WERI-Rb-1 (cell line): ENCODE measurements at places on chromosomes 2 and 18.
A peak's percentile ranks its signal among the peaks of the same experiment; 100 is the strongest.

GRCh38 chr2:110807522-110807921, 75.1 kb downstream of the ACOXL start:
- DNase-seq, result no peak

- DNase-seq, result no peak
Observed at GRCh38 chr2:216678098-216678465, 17.3 kb downstream of the IGFBP5 start.

- no peak for DNase-seq
Observed at GRCh38 chr2:118240276-118240675, 152.0 kb downstream of the INSIG2 start.

GRCh38 chr2:27752551-27753237, 18.8 kb upstream of the MRPL33 start:
- no peak for DNase-seq

DNA sequence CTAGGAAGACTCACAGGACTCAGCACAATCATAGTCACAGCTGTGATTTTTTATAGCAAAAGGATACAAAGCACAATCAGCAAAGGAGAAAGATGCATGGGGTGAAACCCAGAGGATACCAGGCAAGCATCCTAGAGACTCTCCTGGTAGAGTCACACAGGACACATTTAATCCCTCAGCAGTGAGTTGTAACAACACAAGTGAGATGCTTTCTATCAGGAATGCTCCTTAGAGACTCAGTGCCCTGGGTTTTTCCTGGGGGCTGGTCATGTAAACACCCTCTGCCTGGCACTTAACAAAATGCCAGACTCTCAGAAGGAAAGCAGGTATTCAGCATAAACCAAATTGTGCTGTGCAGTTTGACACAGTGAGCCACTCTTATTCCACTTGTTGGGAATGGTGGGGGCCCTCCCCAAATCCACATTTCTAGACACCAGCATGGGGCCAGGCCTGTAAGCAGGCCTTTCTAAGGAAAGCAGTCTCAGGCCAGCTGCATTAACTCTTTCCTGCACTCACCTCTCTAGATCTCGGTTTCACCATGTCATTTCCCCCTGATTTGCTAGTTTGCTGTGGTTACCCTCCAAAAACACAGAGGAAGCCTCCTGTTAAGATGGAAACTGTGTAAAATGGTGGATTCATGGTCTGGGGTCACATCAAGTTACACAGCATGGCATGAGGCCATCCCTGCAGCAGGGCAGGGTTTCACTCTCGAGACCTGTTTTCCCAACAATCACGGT, 16.9 kb upstream of the RNU4ATAC start:
- DNase-seq, result no peak

GRCh38 chr2:48461721-48462120, 68.2 kb upstream of the STON1 start:
- DNase-seq, result no peak

DNA sequence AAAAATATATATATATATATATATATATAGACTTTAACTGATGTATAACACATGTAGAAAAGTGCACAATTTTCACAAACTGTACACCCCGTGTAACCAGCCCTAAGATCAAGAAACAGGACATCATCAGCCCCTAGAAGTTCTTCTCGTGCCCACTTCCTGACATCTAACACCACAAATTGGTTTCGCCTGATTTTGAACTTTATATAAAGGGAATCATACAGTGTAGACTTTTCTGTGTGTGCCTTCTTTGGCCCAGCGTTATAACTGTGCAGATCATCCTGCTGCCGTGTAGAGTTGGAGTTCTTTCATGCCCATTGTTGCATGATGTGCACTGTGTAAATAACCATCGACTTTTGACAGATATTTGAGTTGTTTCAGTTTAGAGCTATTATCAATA, 41.0 kb downstream of the SMAD7 start:
- DNase-seq, result no peak

- DNase-seq, result no peak
Observed at GRCh38 chr2:224982910-224983711, 59.2 kb downstream of the DOCK10 start.

- peak; percentile 83 for DNase-seq
Observed at GRCh38 chr2:200812122-200813022, 662 bp downstream of the BZW1 start.

DNA sequence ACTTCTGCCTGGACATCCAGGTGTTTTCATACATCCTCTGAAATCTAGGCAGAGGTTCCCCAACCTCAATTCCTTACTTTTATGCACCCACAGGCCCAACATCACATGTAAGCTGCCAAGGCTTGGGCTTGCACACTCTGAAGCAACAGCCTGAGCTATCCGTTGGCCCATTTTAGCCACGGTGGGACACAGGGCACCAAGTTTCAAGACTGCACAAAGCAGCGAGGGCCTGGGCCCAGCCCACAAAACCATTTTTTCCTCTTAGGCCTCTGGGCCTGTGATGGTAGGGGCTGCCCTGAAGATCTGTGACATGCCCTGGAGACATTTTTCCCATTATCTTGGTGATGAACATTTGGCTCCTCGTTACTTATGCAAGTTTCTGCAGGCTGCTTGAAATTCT, 5.9 kb downstream of the C2orf69 start:
- no peak for DNase-seq

- no peak for DNase-seq
Observed at GRCh38 chr18:31573051-31573450, 18.6 kb upstream of the TTR start.

- DNase-seq, result no peak
Observed at GRCh38 chr2:169131587-169132512, 62.5 kb downstream of the DHRS9 start.

DNA sequence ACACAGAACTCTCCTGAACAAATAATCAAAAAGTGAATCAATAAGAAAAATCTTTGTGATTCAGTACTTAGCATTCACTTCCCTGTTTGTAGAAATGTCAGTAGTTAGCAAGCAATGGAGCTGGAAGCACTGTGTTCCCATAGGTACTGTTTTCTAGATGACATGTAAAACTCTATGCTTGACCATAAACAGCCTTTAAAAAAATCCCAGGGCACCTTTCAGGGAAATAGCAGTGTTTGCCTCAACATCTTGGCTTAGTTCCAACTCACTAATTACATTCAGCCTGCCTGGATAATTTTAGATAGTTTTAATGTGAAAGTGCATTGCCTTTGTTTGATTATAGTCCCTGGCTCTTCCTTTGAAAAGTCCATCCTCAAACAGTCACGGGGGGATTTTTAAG, 721.8 kb downstream of the ERBB4 start:
- DNase-seq, result no peak

GRCh38 chr2:8090748-8091700, 590.8 kb upstream of the ID2 start:
- peak; percentile 57 for DNase-seq

GRCh38 chr2:218286570-218287459, 5.5 kb downstream of the TMBIM1 start:
- peak; percentile 86 for DNase-seq

- no peak for DNase-seq
Observed at GRCh38 chr2:45218931-45219339, 209.7 kb upstream of the SIX2 start.

- no peak for DNase-seq
Observed at GRCh38 chr2:174691201-174691779, 73.0 kb downstream of the CHRNA1 start.

DNA sequence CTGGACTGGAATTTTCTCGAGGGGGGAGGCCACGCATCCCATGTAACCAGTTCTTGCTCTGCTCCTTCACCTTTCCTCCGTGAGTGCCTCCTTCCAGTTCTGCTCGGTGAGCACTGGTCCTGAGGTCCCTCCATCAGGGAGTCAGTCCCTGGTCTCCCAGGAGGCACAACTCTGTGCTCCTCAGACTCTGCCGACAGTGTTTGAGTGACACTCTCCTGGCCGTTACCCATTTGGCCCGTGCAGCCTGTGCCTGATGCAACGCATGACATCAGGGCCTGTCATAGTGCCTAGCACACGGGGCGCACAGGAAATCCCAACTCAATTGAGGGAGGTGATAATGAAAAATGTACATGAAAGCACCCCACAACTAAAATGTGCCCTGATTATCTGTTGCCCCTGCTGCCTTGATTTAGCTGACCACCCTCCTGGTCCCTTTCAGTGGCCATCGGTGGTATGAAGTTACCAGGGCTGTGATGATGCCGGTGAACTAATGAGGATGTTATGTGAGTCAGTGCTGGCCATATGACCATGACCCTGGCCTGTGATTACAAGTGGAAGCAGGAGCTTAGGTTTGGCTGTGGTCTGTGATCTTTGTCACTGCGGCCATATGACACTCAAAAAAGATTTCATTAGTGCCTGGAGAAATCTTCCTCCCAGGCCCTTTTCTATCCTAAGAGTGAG, 144.6 kb downstream of the TDRD15 start:
- no peak for DNase-seq

- no peak for DNase-seq
Observed at GRCh38 chr2:143819190-143819735, 690.0 kb downstream of the ARHGAP15 start.

- no peak for DNase-seq
Observed at GRCh38 chr18:27181726-27182125, 3.4 kb downstream of the CHST9 start.

- no peak for DNase-seq
Observed at GRCh38 chr2:9346885-9347284, 76.4 kb downstream of the ITGB1BP1 start.

DNA sequence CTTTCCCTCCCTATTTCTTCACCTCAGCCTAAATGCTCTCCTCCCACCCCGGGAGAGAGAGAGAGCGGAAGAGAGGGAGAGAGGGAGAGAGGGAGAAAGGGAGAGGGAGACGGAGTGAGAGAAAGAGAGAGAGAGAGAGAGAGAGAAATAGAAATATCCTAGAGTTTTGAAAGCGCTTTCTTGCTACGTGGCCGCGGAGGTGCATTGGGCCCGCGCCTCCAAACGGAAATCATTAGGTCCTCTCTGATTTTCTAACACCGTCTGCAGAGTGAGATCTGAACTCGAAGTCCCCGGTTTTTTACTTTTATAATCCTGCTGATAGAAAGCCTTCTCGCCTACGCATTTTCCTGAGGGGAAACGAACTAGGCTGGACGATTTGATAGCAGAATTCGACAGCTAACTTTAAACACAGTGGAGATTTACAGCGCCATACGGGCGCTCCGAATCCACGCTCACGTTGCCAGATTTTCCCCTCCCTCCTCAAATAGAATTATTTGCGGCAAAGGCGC, 903 bp upstream of the EVX2 start:
- DNase-seq, result no peak

DNA sequence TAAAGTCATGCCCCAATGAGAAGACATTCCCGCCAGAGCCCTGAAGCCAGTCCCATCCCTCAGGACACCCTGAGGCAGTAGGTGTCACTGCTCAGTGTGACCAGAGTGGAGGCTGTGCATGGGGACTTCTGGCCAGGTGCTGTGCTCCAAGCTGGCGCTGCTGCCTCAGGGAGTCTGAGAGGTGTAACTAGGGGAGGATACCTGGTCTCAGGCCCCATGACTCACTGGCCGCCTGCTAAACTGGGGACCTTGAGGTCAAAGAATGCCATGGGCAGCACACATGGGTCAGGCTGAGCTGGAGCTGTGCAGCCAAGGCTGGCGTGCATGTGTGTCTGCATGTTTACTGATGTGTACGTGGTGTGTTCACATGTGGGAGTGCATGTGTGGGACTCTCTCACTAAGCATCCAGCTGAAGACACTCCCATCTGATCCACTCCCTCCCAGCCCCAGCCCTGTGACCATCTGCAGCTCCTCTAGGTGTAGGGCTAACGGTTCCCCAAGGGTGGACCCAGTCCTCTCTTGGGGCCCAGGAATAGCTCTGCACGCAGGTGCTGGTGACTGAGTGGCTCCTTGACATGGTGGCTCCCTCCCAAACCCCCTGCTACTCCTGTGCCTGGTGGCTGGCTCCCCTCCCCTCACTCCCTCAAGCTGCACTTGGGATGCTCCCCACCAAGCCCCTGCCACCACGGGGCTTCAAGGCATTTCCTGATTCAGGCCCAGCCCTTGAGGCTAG, 16.5 kb downstream of the HS6ST1 start:
- no peak for DNase-seq

DNA sequence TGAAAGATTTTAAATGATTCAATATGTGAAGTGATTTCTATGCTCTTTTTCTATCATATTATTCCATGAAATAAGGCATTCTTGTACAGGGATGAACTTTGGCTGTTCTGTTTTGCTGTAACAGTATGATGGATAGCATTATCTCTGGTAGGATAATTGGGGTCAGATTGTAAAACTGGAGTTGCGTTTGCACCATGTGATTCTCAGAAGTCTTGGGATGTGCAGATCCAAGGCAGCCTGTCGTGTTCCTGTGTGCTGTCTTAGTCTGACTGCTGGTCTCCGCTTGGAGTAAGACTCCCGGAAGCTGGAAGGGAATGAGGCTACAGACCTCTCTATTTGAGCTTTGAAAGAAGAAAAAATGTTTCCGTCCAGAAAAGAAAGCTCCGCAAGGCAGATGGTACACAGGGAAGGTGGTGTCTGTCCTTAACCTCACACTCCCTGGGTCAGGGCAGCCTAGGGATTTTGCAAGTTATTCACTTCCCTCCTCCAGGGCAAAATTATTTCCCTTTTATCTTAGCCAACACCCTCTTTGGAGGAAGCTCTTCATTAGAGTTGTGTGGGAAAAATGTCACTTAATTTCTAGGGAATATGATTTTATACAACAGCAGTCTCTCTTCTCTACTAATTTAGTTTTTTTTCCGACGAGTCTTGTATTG, 250.6 kb downstream of the PTPRM start:
- no peak for DNase-seq

- DNase-seq, result no peak
Observed at GRCh38 chr18:10319914-10320600, 134.4 kb upstream of the APCDD1 start.

- DNase-seq, result no peak
Observed at GRCh38 chr18:67179726-67180125, 336.8 kb downstream of the DSEL start.

DNA sequence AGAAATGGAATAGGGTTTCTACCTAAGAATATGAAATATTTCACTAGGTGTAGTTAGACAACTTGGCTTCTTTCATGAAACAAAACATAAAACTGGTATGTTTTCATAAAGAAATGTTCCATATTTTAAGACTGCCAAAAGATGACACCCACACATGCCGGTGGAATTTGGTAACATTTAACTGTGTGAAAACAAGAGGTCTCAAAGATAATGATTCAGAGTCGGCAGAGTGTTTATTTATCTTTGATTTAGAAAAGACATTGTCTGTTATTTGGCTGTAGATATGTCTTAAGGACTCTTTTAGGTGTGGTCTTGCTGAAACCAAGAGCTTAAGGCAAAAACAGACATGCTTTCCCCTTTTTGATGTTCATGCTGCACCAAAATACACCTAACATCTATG, 63.5 kb upstream of the FN1 start:
- DNase-seq, result no peak
